ENCODE measurements at places on chromosomes 2 and 18.

DNA sequence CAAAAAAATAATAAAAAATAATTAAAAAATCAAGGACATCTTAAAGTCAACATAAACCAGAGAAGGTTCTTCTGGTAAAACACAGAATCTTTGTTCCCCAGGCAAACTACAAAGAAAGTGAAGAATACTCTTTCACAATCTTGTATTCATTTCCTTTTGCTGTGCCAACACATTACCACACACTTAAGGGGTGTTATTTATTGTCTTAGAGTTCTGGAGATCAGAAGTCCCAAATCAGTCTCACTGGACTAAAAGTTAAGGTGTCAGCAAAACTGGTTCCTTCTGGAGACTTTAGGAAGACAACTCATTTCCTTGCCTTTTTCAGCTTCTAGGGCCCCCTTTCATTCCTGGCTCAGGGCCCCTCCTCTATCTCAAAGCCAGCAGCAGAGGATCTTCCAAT, 12.2 kb upstream of the CAB39 start:
- no peak for DNase-seq

DNA sequence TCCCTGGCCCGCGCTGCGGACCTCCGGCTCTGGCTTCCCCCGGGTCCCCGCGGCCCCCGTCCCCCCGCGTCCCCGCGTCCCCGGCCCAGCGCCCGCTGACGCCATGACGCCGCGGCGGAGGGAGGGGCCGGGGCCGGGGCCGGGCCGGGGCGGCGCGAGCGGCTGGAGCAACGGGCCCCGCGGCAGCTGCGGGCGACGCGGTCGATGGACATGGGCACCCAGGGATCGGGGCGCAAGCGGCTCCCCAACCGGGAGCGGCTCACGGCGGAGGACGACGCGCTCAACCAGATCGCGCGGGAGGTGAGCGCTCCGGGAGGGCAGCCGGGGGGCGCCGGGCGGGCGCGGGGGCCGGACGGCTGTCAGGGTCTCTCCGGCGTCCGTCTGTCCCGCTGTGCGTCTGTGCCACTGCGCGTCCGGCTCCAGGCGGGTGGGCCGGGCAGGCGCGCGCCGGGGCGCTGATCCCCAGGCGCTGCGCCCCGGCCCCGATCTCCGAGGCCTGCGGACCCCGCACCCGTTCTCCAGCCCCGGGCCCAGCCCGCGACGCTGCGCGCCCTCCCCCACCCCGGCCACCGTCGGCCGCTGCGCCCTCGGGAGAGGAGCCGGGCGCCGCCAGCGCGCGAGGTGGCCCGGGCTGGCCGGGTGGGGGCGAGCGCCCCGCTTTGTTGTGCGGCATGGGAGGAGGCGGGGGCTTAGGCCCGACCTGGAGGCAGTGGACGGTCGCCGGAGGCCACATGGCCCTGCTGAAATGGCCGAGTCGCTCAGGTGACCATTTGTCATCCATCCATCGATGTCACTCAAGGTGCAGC, at the start of gene LRRFIP1:
TSS of gene LRRFIP1 (plus strand) at position 147 of the 806 bp plus-strand sequence. CDS start at position 205, 58 bp downstream.
- no peak for DNase-seq

GRCh38 chr2:65358678-65359400, 73.6 kb downstream of the SPRED2 start:
- DNase-seq: no peak

- DNase-seq: no peak
These were observed 265.4 kb downstream of the EN1 start for GRCh38 chr2:118582058-118582457.

DNA sequence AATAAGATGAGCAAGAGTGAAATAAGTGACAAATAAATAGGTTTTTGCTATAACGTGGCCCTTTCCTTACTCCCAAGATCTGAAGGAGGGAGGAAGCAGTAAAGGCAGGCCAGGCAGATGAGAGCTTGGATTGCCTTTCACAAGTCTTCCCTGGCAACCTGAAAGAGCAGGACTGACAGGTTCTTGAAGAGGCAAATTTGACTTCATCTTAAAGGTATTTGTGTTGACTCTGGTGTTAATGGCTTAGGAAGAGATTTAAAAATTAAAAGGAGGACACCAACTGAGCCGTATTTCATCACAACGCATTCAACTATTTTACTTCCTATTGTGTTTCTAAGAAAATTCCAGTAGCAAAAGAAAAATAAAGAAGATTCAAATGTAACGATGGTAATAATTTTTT, 3.2 kb downstream of the STRN start:
- no peak for DNase-seq

DNA sequence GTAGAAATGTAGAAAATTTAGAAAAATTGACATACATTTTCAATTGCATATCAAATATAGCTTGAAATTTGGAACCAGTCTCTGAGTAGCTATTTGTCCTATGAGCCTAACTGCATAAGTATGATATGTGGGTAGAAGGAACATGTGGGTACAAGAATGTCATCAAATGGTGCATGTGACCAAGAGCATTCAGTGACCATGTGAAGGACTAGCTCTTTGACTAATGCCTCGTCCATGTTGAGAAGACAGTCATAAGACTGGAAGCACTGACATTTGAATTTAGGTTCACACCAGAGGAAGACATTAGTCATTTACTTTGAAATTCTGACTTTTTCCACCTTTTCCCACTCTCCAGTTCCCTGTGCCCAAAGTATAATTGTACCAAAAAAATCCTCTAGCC, 12.6 kb downstream of the MRPL44 start:
- no peak for DNase-seq

DNA sequence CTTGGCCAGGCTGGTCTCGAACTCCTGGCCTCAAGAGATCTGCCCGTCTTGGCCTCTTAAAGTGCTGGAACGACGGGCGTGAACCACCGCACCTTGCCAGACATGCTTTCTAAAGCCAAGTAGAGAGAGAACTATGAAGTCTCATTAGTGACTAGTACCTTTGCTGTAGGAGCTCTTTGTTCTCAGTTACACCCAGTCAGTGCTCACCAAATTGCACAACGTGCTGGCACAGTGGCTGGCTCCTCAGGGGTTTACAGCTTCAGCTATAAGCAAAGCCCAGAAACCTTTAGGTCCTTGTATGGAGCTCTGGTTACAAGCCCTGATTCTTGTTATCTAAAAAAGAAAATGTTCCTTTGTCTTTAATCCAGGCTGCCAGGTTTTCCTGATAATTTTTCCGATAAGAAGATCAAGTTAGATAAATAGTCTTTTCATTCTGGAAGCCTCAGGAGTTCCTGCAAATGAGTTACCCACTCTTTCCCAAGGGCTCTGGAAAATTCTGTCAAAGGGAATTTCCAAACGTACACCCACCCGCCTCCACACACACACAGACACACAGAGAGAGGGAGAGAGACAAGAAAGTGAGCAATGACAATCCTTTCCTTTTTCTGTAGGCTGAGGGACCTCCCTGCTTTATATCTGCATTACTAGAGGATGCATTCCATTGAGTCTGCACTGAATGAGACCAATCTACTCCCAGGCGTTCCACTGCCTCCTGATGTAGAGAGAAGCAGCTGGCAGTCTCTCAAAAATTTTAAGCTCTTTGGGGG, 100.2 kb upstream of the CSRNP3 start:
- DNase-seq: no peak

DNA sequence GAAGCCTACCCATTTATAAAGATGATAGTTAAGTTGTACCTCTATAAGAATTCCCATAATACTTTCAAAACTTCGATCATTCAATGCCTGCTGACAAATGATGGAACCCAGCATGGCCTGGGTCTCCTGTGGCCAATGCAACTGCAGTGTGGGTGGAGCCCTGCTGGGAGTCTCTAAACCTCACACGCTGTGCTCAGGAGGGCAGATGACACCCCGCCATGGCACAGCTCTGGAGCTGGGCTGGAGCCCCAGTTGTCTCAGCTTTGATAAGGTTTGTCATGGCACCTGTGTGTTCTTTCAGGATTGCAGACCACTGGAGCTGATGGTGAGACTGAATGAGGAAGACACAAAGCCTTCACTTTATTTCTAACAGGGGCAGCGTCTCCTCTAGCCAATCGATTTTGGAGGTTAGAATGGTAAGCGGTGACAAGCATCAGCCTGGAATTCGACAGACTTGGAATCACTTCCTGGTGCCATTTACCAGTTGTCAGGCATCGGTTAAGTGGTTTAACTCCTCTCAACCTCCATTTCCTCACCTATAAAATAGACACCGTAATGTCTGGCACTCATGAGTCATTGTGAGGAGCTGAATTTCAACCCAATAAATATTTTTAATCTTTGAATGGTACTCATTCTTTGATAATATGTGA, 383.6 kb upstream of the SALL3 start:
- no peak for DNase-seq

- DNase-seq: no peak
These were observed 23.5 kb downstream of the PTGR3 start for GRCh38 chr18:75185460-75185859.

DNA sequence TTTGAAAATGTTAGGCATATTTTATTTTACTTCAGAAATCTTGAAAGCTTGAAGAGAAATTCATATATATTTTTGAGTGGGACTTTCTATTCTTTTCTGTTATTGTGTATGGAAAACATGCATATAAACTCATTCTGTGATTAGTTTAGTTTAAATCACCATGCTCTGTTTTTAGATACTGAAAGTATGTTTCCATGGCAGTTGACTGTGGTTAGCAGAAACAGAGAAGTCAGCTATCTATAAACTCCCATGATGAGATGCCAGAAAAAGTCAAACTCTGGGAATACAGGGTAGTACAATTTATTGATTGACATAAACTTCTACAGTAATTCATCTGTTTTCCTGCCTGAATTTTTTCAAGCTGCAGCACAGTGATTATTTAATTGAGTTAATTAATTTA, 905.3 kb upstream of the VRK2 start:
- no peak for DNase-seq

GRCh38 chr2:100619951-100620350, 57.2 kb downstream of the PDCL3 start:
- no peak for DNase-seq

- DNase-seq: no peak
These were observed 105.6 kb upstream of the STK17B start for GRCh38 chr2:196277002-196277401.

DNA sequence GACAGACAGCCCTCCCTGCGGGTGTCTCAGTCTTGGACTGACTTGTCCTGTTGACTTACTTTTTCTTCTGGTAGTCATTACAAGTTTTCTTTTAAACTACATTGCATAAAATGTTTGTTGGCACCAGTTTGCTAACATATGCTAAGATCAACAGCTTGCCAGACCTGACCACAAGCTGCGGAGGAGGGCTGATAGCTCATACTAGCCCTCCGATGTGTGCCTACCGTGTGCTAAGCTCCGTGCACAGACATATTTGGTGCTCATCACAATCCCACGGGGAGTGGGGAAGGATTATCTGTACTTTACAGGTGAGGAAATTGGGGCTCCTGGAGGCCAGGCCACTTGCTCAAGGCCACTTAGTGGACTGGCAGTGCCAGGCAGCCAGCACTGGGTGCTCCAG, 72.8 kb upstream of the YPEL5 start:
- no peak for DNase-seq

DNA sequence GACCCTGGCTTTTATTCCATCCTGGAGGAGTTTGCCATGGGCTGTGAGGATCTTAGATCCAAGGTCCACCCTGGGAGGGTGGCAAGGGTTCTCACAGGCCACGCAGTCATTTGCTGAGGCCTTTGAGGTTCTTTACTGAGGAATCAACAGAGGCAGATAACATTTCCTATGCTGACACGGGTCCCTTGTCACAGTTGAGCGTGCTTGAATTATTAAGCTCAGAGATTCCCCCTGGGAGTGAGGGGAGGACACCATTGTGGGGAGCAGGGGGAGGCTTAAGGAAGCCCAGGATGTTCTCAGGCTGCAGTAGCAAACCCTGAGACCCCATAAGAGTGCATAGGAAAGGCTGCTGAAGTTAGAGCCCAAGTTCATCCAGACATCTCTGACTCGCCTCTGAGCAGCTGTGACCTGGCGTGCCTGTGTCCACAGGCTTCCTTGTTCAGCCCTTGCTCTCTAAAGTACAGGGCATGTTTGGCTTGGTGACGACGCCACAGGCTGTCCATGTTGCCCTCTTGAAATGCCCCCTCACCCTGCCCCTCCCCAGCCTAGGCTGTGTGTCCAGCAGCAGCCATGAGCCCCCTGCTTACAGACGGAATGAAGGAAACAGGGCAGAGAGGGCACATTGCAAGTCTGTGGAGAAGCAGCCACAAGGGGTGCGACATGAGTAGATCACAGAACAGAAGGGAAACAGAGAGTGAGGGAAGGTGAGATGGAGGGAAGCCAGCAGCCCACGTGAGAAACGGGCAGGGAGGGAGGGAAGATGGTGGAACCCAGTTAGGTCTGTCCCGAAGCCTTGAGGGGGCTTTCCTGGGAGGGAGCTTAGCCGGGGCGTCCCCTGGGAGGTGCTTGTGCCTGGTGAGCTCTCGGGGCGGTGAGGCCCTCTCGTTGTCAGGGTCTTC, 34.0 kb downstream of the NAPG start:
- DNase-seq: no peak

- no peak for DNase-seq
These were observed 37.5 kb upstream of the SMCHD1 start for GRCh38 chr18:2618009-2618408.

Data from T follicular helper cell (primary cell).